ENCODE measurements at places on chromosomes 5 and 9.

- no peak for DNase-seq
Observed at GRCh38 chr9:82127465-82127864, 138.9 kb downstream of the SPATA31D1 start.

- DNase-seq, result peak; percentile 3
Observed at GRCh38 chr5:57494104-57495098, 11.8 kb upstream of the ACTBL2 start.

GRCh38 chr9:126495411-126496180, 118.1 kb upstream of the LMX1B start:
- DNase-seq, result no peak

DNA sequence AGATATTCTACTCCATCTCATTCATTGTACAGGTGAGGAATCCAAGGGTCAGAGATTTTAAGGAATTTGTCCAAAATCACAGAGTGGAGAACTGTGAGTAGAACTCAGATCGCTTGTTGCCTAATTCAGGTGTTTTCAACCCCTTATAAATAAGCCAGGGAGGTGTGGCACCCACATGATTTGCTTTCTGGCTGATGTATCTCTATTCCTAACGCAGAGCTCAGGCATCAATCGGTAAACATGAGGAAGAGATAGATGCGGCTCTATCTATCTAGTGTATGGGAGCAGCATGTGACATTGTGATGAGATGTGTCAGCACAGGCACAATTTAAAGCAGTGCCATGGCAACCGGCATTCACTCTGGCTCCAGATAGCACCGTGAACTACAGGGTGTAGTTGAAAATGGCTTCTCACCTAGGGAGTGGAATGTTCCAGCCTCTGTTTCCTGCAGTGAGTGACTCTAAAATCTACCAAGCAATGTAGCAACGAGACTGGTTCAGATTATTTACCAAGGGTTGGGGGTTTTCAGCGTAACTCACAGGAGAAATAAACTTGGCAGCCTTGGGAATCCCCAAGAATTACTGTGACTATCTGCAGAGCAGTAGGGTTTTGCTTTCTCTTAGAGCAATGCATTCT, 53.4 kb upstream of the SUB1 start:
- no peak for DNase-seq

- no peak for DNase-seq
Observed at GRCh38 chr5:14415698-14416074, 165.9 kb upstream of the OTULINL start.

DNA sequence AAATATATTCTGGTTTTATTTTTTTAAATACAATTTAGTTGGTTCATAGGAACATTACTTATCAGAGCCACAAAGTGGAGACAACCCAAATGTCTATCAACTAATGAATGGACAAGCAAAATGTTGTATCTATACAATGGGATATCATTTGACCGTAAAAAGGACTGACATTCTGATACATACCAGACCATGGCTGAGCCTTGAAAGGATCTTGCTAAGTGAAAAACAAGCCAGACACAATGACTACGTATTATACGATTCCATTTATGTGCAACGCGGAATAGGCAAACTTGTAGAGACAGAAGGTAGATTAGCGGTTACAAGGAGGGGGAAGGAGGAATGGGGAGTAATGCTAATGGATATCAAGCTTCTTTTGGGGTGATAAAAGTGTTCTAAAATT, 621.6 kb downstream of the BNC2 start:
- no peak for DNase-seq

DNA sequence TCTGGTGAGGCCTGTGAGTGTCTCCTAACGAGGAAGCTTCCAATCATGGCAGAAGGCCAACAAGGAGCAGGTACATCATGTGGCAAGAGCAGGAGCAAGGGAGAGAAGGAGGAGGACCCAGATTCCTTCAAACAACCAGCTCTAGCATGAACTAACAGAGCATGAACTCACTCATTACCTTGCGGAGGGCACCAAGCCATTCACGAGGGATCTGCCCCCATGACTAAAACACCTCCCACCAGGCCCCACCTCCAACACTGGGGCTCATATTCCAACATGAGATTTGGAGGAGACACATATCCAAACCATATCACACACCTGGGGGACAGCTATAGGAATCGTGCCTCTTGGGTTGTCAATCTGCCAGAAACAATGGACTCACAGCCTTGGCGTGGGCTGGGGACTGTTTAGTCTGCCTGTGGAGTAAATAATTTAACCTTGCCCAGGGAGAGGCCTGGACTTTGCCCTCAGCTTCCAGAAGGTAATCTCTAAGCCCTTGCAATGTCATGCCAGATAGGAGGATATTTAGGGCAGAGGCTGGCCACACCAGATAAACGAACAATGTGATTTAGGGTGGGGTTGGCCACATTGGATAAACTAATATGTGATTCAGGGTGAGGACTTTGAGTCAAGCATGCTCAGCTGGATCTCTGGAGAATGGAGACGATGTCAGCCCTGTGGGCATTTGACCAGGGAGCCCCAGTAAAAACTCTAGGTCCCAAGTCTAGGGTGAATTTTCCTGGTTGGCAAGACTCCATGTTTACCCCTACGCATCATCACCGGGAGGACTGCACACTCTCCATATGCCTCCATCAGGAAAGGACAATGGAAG, 13.6 kb upstream of the VDAC1 start:
- no peak for DNase-seq

GRCh38 chr5:68531970-68532369, 316.4 kb downstream of the PIK3R1 start:
- DNase-seq, result no peak

DNA sequence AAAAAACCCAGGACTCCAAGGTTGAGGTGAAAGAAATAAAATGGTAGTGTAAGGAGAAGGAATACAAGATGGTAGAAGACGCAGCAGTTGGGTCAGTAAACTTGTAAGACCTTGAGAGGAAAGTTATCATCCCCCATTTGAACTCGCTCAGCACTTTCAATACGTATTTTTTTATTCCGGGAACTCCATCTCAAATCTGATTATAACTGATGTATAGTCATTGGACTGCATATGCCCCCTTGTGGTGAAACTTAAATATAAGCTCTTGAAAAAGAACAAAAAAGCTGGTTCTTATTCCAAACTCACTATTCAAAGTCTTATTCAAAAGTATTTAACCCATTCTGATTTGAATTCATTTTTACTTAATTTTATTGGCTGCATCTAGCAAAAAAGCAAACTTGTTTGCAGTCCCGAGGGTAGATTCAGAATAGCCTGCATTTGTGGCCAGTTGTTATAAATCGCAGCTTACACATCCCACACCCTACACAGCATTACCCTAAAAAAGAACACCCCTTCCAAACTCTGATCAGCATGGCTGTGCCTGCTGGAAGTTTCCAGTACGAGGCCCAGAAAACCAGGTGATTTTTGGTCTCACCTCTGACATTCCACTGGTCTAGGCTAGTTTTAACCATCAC, 118.0 kb downstream of the ESM1 start:
- DNase-seq, result no peak
